AG20443 (cell line): ENCODE measurements at places on chromosomes 16 and 17.

DNA sequence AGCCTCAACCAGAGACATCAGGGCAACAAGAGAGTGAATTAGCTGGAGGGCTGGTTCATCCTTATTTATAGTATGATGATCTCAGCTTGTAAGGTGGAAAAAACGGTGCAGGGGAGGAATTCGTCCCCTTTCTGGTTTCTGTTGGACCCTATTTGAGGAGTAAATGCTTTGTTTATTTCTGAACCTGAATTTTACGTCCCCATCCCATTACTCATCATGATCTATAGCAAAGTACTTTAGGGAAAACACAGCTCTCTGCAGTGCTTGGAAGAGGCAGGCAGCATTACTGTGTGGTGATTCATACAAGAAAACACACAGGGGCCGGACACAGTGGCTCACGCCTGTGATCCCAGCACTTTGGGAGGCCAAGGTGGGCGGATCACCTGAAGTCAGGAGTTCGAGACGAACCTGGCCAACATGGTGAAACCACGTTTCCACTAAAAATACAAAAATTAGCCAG, 8.0 kb upstream of the VAT1L start:
- peak; percentile 51 for DNase-seq

DNA sequence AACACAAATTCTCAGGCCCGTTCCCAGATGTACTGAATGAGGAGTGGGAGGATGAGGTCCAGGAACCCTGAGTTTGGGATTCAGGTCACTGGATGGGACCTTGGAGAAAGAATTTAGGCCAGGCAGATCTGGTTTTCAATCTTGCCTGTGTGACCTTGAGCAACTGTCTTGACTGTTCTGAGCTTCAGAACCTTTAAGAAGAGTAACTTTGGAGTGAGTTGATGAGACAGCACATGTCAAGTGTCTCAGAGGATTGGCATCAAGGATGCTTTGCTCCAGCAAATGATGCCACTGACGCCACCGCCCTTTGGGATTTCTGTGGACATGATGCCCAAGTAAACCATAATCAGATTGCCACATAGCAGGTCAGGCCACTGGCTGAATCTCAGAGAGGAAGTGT, 56.2 kb upstream of the DNAJA2 start:
- DNase-seq, result no peak

GRCh38 chr16:80122115-80122514, 418.7 kb upstream of the DYNLRB2 start:
- DNase-seq, result peak; percentile 49

DNA sequence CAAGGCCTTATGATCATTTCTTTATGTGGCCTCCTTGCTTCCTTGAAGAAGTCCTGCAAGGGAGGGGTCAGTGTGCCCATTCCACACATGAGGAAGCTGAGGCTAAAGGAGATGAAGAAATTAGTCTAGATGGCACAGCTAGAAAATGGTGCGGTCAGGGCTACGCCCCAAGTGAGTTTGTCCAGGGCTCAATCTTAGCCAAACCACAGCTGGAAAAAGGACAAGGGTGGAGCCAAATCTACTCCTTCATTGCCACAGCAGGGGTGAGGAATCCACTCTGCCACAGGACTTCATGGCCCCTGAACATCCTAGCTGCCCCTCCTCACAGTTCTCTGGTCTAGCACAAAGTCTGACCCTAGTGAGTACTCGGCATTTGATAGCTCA, 16.2 kb downstream of the BEAN1 start:
- peak; percentile 81 for DNase-seq

DNA sequence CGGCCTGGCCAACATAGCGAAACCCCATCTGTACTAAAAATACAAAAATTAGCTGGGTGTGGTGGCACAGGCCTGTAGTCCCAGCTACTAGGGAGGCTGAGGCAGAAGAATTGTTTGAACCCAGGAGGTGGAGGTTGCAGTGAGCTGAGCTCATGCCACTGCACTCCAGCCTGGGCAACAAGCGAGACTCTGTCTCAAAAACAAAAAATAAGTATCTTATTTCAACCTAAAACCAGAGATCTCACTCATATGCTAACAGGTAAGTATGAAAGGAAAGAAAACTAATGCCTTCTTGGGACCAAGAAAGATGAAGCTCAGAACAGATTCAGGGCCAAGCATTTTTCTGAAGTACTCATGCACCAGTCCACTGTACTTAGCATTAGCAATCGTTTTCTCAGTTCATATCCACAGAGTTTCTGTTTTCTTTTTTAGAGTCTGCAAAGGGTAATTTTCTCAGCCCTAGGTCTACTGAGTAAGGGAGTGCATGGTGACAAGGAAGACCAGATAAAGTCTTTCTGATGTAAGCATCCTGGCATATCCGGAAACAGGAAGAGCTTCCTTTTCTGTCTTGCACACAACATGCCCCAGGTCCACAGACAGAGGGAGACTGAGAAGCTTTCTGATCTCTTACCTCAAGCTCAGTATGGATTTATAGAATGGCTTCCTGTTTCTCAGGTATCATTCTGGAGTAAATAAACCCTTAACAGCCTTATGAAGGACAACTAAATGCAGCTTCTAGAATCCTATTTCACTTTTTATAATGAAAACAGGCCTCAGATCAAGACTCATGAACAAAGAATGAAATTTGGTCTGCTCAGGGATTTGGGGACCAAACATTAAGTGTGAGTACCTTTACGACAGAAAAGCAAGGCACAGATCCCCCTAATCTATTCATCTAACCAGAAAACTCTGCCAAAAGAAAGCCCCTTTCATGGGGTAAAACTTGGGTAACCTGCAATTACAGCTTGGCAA, 38.7 kb upstream of the FOXJ1 start:
- DNase-seq, result no peak
